ENCODE measurements at places on chromosomes 7 and 10.
A peak's percentile ranks its signal among the peaks of the same experiment; 100 is the strongest.

GRCh38 chr10:93181271-93182048, 107.8 kb downstream of the CYP26A1 start:
- no peak overlapping the region for H3K4me3 ChIP-seq

GRCh38 chr10:112785089-112785488, 165.0 kb upstream of the TCF7L2 start:
- H3K27ac ChIP-seq = peak overlapping the region; percentile 17
- no peak for DNase-seq
- H3K27me3 ChIP-seq = no peaks in the 10 kb centered on the region
- H3K4me3 ChIP-seq = no peak overlapping the region
- no peaks in the 10 kb centered on the region for H3K36me3 ChIP-seq
- peaks cover 8% of the 10 kb centered on the region for H3K4me1 ChIP-seq

DNA sequence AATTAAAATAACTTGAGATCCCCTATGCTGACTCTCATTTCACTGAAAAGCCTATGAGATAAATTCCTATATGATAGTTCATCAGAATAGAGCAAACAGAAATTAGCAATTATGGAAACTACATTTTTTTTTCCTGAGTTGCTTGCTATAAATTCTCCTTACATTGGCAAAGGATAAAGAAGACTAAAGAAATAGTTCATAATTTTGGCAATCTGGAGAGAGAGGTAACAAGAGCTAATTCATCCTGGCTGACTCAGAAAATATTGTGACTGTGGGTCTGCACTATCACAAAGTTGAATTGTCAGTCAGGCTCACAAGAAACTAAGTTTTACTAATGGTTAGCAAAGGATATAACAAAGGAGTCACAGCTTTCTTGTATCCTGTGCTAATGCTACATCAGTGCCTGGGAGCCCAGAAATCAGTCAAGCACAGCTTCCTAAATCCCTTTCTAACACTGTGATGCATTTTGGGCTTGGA, 483.0 kb downstream of the MAGI2 start:
- no peak overlapping the region for H3K4me3 ChIP-seq
- DNase-seq = no peak
- H3K4me1 ChIP-seq = no peaks in the 10 kb centered on the region
- H3K36me3 ChIP-seq = no peaks in the 10 kb centered on the region
- H3K27me3 ChIP-seq = no peaks in the 10 kb centered on the region
- H3K27ac ChIP-seq = no peak overlapping the region

DNA sequence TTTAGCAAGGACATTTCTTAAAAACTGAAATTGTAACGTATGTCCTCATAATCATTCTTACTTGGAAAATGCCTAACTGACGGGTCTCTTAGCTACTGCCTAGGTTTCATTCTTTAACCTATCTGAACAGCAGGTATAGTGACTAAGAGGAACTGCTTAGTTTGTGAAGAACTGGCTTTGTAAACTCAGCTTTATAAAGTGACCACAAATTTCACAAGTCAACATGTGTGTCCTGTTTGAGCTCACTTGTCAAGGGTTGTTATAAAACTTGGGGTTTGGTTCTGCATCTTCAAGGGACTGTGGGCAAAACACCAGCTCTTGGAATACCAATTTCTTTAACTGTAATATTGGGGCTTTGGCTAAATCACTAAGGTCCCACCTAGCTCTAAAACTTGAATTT, 32.2 kb downstream of the MRPS33 start:
- no peaks in the 10 kb centered on the region for H3K36me3 ChIP-seq
- no peak for DNase-seq
- no peak overlapping the region for H3K4me3 ChIP-seq
- H3K27ac ChIP-seq = no peak overlapping the region
- no peaks in the 10 kb centered on the region for H3K4me1 ChIP-seq
- no peaks in the 10 kb centered on the region for H3K27me3 ChIP-seq

- H3K4me1 ChIP-seq = peaks cover 3% of the 10 kb centered on the region
- no peak for DNase-seq
- H3K4me3 ChIP-seq = no peak overlapping the region
Observed at GRCh38 chr10:23693925-23694324, 255.1 kb downstream of the OTUD1 start.

GRCh38 chr10:86191166-86191565, 175.4 kb downstream of the GRID1 start:
- no peak overlapping the region for H3K27ac ChIP-seq
- DNase-seq = no peak
- H3K4me3 ChIP-seq = no peak overlapping the region
- H3K4me1 ChIP-seq = no peaks in the 10 kb centered on the region

- H3K27me3 ChIP-seq = no peaks in the 10 kb centered on the region
- H3K4me3 ChIP-seq = no peak overlapping the region
- DNase-seq = no peak
- no peaks in the 10 kb centered on the region for H3K4me1 ChIP-seq
Observed at GRCh38 chr10:96695366-96695765, 24.9 kb downstream of the PIK3AP1 start.

GRCh38 chr10:69684020-69684980, 54.3 kb downstream of the FAM241B start:
- no peaks in the 10 kb centered on the region for H3K36me3 ChIP-seq
- DNase-seq = peak; percentile 74
- no peak overlapping the region for H3K4me3 ChIP-seq
- peaks cover 9% of the 10 kb centered on the region for H3K4me1 ChIP-seq
- no peak overlapping the region for H3K27ac ChIP-seq
- no peaks in the 10 kb centered on the region for H3K27me3 ChIP-seq

GRCh38 chr10:3173171-3173878, 743 bp upstream of the PITRM1 start:
- H3K4me1 ChIP-seq = peaks cover 4% of the 10 kb centered on the region
- H3K4me3 ChIP-seq = peak overlapping the region; percentile 59
- H3K36me3 ChIP-seq = peaks cover 12% of the 10 kb centered on the region

GRCh38 chr7:110719741-110720140, 371.2 kb upstream of the LRRN3 start:
- no peak for DNase-seq
- no peaks in the 10 kb centered on the region for H3K27me3 ChIP-seq
- no peaks in the 10 kb centered on the region for H3K36me3 ChIP-seq
- no peak overlapping the region for H3K4me3 ChIP-seq
- no peaks in the 10 kb centered on the region for H3K4me1 ChIP-seq

DNA sequence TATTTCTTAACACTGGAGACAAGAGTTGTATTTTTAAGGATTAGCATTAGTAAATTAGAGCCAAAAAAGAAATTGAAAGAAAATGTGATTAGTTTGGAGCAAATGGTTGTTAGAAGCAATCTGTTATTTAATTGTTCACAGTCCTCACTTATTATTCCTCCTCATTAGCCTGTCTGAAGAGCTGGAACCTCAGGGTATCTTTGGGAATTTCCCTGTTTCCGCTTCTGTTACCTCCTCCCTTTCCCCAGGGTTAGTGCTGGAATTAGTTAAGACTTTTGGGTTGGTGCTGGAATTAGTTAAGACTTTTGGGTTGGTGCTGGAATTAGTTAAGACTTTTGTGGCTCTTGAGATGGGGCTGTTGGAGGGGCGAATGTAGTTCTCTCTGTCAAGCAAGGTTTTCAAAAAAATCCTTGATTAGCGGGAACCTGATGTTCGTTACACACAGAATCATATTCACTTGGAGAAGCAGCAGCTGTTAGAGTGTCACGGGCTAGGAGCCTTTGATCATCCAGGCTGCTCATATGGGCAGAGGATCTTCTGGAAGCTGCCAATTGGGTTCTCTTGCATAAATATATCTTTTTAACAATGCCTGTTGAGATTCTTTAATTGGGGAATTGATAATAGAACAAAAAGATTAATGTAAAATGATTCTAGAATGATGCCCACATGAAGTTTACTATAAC, 251.0 kb upstream of the NPSR1 start:
- no peaks in the 10 kb centered on the region for H3K4me1 ChIP-seq
- H3K27me3 ChIP-seq = no peaks in the 10 kb centered on the region
- no peak for DNase-seq

DNA sequence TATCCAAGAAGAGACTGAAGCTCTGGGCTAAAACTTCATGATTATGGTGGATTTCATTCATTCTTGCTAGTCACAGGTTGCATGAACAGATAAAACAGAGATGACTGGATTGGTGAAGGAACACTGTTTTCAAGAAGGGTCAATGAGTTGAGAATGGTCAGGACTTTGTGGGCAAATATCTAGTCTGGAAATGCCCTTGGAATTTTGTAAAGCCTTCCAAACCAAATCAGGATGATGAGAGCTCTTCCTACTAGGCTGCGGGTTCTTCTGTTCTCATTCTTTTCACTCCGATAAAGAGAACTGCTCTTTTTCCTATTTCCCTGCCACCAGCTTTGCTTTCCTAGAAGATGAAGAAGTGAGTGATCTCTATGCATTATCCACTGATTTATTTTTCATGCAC, 171.4 kb downstream of the ARID5B start:
- H3K27ac ChIP-seq = no peak overlapping the region
- no peak for DNase-seq
- no peak overlapping the region for H3K4me3 ChIP-seq
- peaks cover 19% of the 10 kb centered on the region for H3K36me3 ChIP-seq
- no peaks in the 10 kb centered on the region for H3K27me3 ChIP-seq
- peaks cover 5% of the 10 kb centered on the region for H3K4me1 ChIP-seq

DNA sequence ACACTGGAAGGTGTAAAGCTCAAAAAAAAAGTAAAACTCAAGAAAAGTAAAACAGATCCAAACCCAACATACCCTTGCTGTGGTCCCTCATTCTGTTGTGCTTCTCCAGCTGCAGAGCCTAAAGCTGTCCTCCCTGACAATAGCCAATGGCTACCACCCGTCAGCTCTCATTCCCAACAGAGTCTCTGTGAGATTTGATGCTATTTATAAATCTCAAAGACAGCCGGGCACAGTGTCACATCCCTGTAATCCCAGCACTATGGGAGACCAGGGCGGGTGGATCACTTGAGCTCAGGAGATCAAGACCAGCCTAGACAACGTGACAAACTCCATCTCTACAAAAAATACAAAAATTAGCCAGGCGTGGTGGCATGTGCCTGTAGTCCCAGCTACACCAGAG, 116.0 kb downstream of the KMT2E start:
- H3K27ac ChIP-seq = no peak overlapping the region
- H3K4me3 ChIP-seq = no peak overlapping the region
- H3K4me1 ChIP-seq = no peaks in the 10 kb centered on the region
- H3K36me3 ChIP-seq = peaks cover 9% of the 10 kb centered on the region
- DNase-seq = no peak

DNA sequence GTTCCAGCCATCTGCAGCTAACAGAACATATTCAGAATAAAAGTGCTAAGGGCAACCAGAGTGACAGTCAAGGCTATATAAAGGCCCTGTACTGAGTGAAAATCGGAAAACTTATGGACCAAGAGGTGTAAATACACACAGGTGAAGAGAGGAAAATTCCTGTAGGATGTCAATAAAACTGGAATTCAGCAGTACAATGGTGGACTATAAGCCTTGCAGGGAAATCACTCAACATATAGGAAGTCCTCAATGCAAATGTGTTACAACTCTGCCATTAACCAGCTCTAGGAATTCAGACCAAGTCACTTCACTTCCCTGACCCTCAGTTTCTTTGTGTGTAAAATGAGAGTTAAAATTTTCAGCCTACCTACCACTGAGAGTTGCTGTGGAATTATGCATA, 7.7 kb downstream of the USP6NL start:
- H3K4me1 ChIP-seq = peaks cover 2% of the 10 kb centered on the region
- peaks cover 3% of the 10 kb centered on the region for H3K36me3 ChIP-seq
- DNase-seq = no peak
- no peak overlapping the region for H3K27ac ChIP-seq

DNA sequence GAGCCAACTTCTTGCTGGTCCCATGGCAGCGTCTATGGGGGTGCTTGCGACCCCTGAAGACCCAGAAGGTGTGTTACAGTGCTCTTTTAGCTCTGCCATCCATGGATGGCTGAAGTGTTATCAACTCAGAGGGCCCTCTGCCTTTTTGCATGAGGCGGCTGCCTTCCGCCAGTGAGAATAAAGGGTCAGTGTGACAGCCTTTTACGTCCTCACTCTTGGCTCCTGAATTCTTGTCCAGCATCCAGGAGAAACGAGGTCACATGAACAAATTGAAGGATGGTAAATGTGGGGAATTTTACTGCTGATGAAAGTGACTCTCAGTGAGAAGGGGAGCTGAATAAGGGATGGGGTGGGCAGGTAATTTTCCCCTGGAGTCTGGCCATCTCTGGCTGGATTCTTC, 24.1 kb downstream of the SSMEM1 start:
- no peaks in the 10 kb centered on the region for H3K36me3 ChIP-seq
- H3K27me3 ChIP-seq = no peaks in the 10 kb centered on the region
- DNase-seq = no peak
- H3K27ac ChIP-seq = no peak overlapping the region
- no peak overlapping the region for H3K4me3 ChIP-seq

- H3K27ac ChIP-seq = no peak overlapping the region
- H3K27me3 ChIP-seq = no peaks in the 10 kb centered on the region
- no peak overlapping the region for H3K4me3 ChIP-seq
- H3K4me1 ChIP-seq = peaks cover 10% of the 10 kb centered on the region
- peaks cover 16% of the 10 kb centered on the region for H3K36me3 ChIP-seq
- no peak for DNase-seq
Observed at GRCh38 chr7:151228024-151228866, 1.2 kb upstream of the ABCF2 start.

All from trophoblast cell (in vitro differentiated cells and primary cell).